ENCODE measurements at places on chromosomes 2 and 18. TPM values are rescaled to one million over a fixed set of nuclear protein-coding genes. Genes with fewer than 3 reads are reported as not detected.

The ALPI gene
- not detected for total RNA-seq

DNA sequence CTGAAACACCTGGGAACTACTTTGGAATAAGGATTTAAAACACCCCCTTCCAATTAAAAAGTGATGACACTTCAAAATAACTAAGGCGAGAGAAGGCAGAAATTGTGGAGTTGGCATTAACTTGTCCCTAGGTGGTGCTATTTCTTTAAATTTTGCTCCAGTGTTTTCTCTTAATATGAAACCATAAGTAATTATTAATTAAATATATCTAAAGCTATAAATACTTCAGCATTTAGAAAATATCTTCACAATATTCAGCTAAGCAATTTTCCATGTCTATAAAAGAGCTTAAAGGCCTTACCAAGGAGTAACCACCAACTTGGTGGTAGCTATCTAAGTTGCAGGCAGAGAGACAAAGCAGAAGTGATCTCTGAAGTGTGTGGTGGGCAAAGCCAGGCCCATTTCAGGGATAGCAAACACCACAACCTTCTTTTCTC is 186.8 kb upstream of the PGAP1 start:
- DNase-seq = peak; percentile 46

- DNase-seq = peak; percentile 23
These were observed 572 bp downstream of the RPS27A start for GRCh38 chr2:55232863-55233657.

DNA sequence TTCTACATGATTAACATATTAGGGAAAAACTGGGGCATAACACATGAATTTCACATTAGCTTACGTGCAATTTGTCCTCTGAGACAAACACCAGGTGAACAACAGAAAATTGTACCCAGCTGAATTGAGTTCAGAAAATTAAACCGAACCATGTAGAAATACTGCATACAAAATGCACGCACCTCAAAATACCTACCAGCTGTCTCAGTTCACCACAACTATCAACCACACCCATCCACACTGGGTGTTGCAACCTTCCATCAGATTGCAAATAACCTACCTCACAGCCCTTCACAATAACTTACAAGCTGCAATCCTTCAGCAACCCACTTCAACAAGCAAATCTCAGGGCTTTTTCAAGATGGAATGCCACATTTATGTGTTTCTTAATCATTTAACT is 55.9 kb downstream of the UNC50 start:
- DNase-seq = peak; percentile 79

GRCh38 chr2:158760887-158761286 is 34.2 kb upstream of the DAPL1 start:
- DNase-seq = no peak

- peak; percentile 22 for DNase-seq
These were observed 29.9 kb downstream of the IL18R1 start for GRCh38 chr2:102385522-102385921.

GRCh38 chr2:227280895-227281294 is 44.2 kb upstream of the MFF start:
- peak; percentile 6 for DNase-seq

DNA sequence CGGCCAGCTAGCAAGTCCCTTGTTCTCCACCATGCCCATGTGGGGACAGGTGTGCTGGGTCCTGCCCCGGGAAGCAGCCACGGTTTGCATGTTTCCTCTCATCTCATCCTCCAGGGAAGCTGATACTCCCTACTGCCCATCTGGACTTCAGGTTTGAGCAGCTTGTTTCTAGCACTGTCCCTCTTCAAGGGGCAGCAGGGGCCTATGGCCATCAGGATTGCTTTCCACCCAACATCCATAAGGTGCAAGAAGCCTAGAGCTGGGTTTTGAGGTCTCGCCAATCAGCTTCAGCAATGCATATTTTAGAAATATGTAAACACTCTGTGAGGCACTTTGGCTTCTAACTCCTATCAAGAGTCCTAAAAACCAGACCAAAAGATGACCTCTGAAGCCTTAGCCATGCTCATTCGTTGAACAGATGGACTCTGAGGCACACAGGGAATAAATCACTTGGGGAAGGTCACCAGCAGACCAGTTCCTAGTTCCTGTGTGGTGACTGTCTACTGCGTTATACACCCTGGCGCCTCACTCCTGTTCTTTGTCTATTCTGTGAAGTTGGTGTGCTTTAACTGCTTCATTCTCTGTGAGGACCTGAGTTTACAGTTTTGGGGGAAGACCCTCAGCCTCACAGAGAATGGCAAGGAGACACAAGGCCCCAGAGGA is 192.6 kb upstream of the TWIST2 start:
- DNase-seq = no peak

- DNase-seq = no peak
These were observed 89.9 kb downstream of the GLI2 start for GRCh38 chr2:120825370-120826259.

DNA sequence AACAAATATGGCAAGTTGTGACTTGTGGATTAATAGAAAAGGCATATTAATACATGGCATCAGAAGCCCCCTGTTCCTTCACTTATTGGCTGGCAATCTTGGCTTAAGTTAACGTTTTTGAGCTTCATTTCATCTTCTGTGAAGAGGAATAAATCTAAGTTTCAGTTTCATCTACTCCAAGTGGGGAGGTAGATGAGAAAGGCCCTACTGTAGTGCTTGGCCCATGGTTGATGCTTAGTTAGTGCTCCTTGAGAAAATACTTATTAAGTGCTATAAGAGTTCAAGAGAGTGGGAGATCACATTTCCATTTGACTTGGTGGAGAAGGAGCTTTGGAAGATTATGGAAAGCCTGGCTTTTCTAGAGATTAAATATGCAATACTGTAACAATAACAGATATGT is 244.3 kb downstream of the BABAM2 start:
- no peak for DNase-seq

DNA sequence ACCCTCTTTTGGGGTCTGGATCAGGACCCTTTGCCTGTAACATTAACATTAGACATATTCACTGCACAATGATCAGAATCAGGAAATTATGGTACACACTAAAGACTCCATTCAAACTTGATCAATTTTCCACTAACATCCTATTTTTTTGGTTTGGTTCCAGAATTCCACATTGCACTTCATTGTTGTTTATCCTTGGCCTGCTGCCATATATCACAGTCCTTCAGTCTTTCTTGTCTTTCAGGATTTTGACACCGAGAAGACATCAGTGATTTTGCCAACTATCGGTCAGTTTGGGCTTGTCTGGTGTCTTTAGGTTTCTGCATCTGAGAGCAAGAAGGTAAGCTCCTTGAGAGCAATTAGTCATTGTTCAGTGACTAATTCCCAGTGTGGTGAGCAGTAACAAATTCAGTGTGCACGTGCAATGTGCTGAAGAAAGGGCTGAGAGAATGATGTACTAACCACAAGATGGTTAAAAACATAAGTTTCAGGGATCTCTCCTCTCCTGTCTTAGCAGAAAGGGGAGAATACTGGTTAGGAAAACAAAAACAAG is 23.5 kb downstream of the MARCHF4 start:
- DNase-seq = peak; percentile 85

GRCh38 chr2:11342551-11343367 is 1.7 kb downstream of the ROCK2 start:
- peak; percentile 70 for DNase-seq

The GAD1 gene
- total RNA-seq = 19.4 TPM

GRCh38 chr2:85409845-85410583 is at the start of gene CAPG:
Gene CAPG, minus strand, starts transcription at chr2:85410366. Its CDS starts 8,221 bp downstream, at chr2:85402145.
- DNase-seq = no peak

The HOXD4 gene
- 6.6 TPM for total RNA-seq
